ENCODE measurements at places on chromosomes 6 and 20.

DNA sequence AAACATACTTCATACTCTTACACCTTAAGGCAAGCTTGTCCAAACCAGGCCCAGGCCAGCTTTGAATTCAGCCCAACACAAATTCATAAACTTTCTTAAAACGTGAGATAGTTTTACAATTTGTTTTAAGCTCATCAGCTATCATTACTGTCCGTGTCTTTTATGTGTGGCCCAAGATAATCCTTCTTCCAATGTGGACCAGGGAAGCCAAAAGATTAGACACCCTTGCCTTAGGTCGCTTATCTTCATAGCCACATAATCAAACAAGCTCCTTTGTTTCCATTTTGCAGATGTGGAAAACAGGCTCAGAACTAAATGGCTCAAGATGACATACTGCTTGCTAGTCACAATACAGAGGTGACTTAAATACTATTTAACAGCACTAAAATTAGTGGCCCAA lies 6.0 kb downstream of the SALL4 start:
- no peaks in the 10 kb centered on the region for H3K36me3 ChIP-seq
- peaks cover 33% of the 10 kb centered on the region for H3K27me3 ChIP-seq
- DNase-seq = no peak
- no peak overlapping the region for H3K27ac ChIP-seq
- H3K4me3 ChIP-seq = no peak overlapping the region

- DNase-seq = peak; percentile 33
- H3K27me3 ChIP-seq = peaks cover 5% of the 10 kb centered on the region
- no peaks in the 10 kb centered on the region for H3K4me1 ChIP-seq
- no peak overlapping the region for H3K27ac ChIP-seq
- H3K4me3 ChIP-seq = no peak overlapping the region
Observed at GRCh38 chr20:45229264-45230056, 8.3 kb downstream of the SEMG2 start.

- no peak overlapping the region for H3K27ac ChIP-seq
- H3K4me1 ChIP-seq = peaks cover 11% of the 10 kb centered on the region
- H3K36me3 ChIP-seq = peaks cover 3% of the 10 kb centered on the region
Observed at GRCh38 chr6:513058-513457, 121.5 kb downstream of the IRF4 start.

GRCh38 chr6:41352396-41352795 lies 17.0 kb downstream of the NCR2 start:
- H3K27ac ChIP-seq = no peak overlapping the region
- no peak for DNase-seq
- no peak overlapping the region for H3K4me3 ChIP-seq
- no peaks in the 10 kb centered on the region for H3K27me3 ChIP-seq
- no peaks in the 10 kb centered on the region for H3K4me1 ChIP-seq

DNA sequence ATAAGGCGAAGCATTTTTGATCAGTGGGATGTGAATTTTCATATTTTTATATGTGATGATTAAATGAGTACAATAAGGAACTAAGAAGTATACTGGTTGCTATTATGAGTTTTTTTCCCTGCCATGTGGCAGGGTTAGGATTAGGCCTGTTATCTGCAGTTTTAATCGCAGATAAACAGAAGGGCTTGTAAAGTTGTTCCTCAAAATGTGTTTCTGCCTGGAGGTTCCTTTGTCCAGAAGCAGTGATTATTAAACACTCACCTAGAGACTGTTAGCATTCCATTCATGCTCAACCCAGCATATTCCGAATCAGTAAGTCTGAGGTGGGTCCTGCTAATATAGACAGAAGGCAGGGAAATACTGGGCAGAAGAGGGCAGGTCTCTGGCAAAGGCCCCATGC lies 316.0 kb downstream of the CLIC5 start:
- H3K27ac ChIP-seq = no peak overlapping the region
- no peak for DNase-seq
- H3K4me3 ChIP-seq = no peak overlapping the region
- H3K27me3 ChIP-seq = no peaks in the 10 kb centered on the region
- no peaks in the 10 kb centered on the region for H3K4me1 ChIP-seq
- no peaks in the 10 kb centered on the region for H3K36me3 ChIP-seq

GRCh38 chr6:167211881-167212712 lies 54.3 kb upstream of the GPR31 start:
- H3K36me3 ChIP-seq = no peaks in the 10 kb centered on the region
- H3K4me1 ChIP-seq = no peaks in the 10 kb centered on the region
- no peaks in the 10 kb centered on the region for H3K27me3 ChIP-seq
- H3K4me3 ChIP-seq = no peak overlapping the region
- no peak overlapping the region for H3K27ac ChIP-seq

GRCh38 chr6:138182939-138183789 lies 21.4 kb downstream of the ARFGEF3 start:
- peaks cover 15% of the 10 kb centered on the region for H3K27me3 ChIP-seq
- no peak overlapping the region for H3K27ac ChIP-seq
- H3K4me1 ChIP-seq = no peaks in the 10 kb centered on the region
- no peak overlapping the region for H3K4me3 ChIP-seq

GRCh38 chr6:37594895-37595294 lies 95.2 kb upstream of the CCDC167 start:
- H3K4me1 ChIP-seq = no peaks in the 10 kb centered on the region
- H3K27me3 ChIP-seq = no peaks in the 10 kb centered on the region
- no peak overlapping the region for H3K4me3 ChIP-seq
- H3K36me3 ChIP-seq = no peaks in the 10 kb centered on the region

GRCh38 chr20:31833130-31833930 lies 12.1 kb downstream of the FOXS1 start:
- no peaks in the 10 kb centered on the region for H3K27me3 ChIP-seq
- H3K27ac ChIP-seq = no peak overlapping the region
- H3K4me3 ChIP-seq = no peak overlapping the region
- peak; percentile 67 for DNase-seq
- H3K36me3 ChIP-seq = no peaks in the 10 kb centered on the region

- H3K4me3 ChIP-seq = no peak overlapping the region
- H3K4me1 ChIP-seq = no peaks in the 10 kb centered on the region
- H3K27me3 ChIP-seq = peaks cover 4% of the 10 kb centered on the region
- no peak overlapping the region for H3K27ac ChIP-seq
Observed at GRCh38 chr6:138540468-138540867, 41.2 kb upstream of the NHSL1 start.

- no peak for DNase-seq
- no peak overlapping the region for H3K27ac ChIP-seq
- H3K4me1 ChIP-seq = peaks cover 6% of the 10 kb centered on the region
- H3K4me3 ChIP-seq = no peak overlapping the region
- H3K27me3 ChIP-seq = no peaks in the 10 kb centered on the region
Observed at GRCh38 chr6:134373282-134373922, 55.5 kb upstream of the SGK1 start.

DNA sequence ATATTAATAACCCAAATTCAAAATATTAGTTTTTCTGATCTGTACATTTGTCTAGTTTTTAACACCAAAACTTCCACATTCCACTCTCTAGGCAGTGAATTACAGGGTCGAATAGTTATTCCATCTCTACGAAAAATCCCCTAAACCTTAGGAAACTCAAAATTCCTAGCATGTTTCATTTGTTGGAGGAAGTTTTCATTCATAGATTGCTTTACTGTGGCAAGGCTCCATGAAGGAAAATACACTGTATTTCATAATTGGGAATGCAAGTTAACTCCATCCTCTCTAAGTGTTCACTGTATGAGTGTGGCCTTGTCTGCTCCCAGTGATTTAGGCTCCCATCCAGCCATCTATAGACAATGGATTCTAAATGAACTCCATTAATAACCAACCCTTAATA lies 296.1 kb downstream of the TENT5A start:
- DNase-seq = no peak
- no peaks in the 10 kb centered on the region for H3K27me3 ChIP-seq
- H3K27ac ChIP-seq = no peak overlapping the region
- H3K4me1 ChIP-seq = no peaks in the 10 kb centered on the region

DNA sequence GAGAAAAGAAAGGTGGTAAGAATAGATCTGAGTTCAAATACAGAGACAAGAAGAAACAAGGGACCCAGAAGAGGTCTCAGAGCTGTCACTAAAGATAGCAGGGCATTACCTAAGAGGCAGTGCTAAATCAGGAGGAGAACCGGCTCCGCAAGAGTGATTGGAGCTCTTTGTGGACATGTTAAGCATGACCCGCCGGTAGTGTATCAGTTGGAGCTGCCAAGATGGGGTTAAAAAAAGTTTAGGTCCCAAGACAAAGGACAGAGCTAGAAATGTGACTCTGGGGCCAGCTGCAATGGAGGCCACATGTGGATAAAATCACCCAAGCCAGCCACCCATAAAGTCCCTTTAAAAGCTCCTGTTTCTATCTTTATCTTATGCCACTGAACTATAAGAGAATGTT lies 93.4 kb downstream of the MBOAT1 start:
- peaks cover 35% of the 10 kb centered on the region for H3K36me3 ChIP-seq
- H3K4me3 ChIP-seq = no peak overlapping the region
- H3K4me1 ChIP-seq = no peaks in the 10 kb centered on the region
- no peaks in the 10 kb centered on the region for H3K27me3 ChIP-seq

DNA sequence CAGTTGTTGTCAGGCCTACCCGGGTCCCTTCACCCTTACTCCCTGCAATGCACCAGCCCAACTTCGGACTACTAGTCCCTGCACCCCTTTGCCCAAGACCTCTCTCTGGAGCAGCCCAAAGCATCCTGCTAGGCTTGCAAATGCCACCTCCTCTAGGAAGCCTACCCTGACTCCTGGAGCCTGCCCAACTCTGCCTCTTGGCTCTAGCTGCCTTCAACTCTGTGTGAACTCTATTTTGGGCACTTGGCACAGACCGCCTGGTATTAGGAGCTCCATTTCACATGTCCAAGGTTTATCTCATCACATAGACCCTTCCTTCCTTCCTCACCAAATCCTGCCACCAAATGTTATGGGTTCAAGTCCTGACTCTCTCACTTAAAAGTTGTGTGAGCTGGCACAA lies 80.6 kb downstream of the MDGA1 start:
- DNase-seq = no peak
- no peaks in the 10 kb centered on the region for H3K27me3 ChIP-seq
- H3K4me1 ChIP-seq = peaks cover 33% of the 10 kb centered on the region
- H3K27ac ChIP-seq = no peak overlapping the region

- no peak for DNase-seq
- no peak overlapping the region for H3K4me3 ChIP-seq
- no peak overlapping the region for H3K27ac ChIP-seq
- no peaks in the 10 kb centered on the region for H3K4me1 ChIP-seq
- no peaks in the 10 kb centered on the region for H3K36me3 ChIP-seq
- peaks cover 8% of the 10 kb centered on the region for H3K27me3 ChIP-seq
Observed at GRCh38 chr20:57342829-57343228, 8.2 kb upstream of the RAE1 start.

- H3K27ac ChIP-seq = no peak overlapping the region
- no peaks in the 10 kb centered on the region for H3K27me3 ChIP-seq
- H3K4me3 ChIP-seq = no peak overlapping the region
- H3K4me1 ChIP-seq = no peaks in the 10 kb centered on the region
- no peaks in the 10 kb centered on the region for H3K36me3 ChIP-seq
Observed at GRCh38 chr6:44733868-44734267, 346.4 kb downstream of the CDC5L start.

DNA sequence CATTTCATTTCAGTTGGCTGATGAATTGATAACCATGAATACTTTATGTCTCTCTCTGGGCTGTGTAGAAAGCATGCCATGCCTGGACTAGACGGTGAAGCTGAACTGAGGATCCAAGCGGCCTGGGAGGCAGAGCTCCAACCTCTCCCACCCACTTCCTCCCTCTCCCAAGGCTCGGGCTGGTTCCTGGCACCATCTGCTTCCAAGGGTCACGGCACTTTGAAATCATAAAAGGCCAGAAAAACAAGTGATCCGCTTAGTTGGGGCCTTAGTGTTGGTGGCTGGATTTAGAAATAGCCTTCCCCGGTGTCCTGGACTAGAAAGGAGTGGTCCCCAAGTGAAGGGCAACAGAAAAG lies 202.4 kb upstream of the PMEPA1 start:
- no peak overlapping the region for H3K27ac ChIP-seq
- H3K4me1 ChIP-seq = no peaks in the 10 kb centered on the region
- H3K4me3 ChIP-seq = no peak overlapping the region
- H3K36me3 ChIP-seq = no peaks in the 10 kb centered on the region
- H3K27me3 ChIP-seq = peaks cover 6% of the 10 kb centered on the region

DNA sequence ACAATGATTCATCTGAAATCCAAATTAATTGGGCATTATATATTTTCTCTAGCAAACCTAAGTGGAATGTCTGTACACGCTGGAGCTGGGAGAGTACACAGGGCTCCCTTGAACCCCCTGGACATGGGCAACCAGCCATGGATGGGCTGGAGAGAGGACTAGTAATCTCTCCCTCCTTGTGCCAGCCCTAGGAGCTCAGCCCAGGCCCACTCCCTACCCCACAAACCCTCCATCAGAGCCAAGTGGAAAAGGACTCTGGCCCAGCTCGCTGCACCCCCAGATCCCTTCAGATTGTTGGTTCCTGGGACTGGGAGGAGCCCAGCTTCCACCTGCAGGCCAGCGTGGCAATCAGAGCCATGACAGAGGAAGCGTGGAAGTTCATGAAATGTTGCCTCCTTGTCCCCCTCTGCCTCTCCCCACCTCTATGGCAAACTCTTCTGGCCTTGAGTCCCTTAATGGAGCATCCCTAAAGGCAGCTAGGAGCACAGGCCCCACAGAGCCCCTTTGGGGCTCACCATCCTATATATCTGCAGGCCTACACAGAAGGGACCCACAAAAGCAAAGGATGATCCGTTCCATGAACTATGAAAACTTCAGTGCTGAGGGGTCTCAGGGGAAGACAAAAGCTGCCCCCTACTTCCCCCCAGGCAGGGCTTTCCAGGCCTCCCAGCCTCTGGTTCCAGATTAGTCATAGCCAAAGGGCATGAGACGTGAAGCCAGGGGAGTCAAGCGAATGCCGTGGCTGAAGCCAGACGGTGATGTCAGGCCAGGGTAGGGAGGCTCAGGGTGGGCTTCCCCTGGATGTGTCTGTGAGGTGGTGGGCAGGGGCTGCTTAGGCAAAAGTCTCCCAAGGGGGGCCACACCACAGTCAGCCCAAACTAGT lies 126.4 kb upstream of the MAFB start:
- no peak overlapping the region for H3K4me3 ChIP-seq
- no peaks in the 10 kb centered on the region for H3K27me3 ChIP-seq
- H3K36me3 ChIP-seq = no peaks in the 10 kb centered on the region
- H3K27ac ChIP-seq = no peak overlapping the region
- no peak for DNase-seq

DNA sequence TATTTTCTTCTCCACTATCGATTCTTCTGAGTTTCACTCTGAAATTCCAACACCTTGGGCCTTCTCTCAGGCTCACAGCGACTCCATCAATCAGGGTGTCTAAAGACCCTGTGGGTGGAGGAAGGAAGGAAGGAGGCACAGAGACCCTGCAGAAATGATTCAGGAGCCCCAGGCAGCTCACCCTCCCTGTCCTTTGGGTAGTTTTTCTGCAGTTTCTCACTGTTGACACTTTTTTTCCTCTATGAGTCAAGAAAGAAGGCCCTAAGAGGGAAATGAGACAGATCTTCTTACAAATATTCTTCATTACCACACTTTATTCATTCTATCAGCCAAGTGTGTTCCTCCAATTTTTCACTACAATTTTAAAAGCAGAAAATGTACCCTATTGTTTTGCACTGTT lies 34.2 kb upstream of the TBXT start:
- H3K4me3 ChIP-seq = no peak overlapping the region
- H3K27me3 ChIP-seq = peaks cover 3% of the 10 kb centered on the region
- no peaks in the 10 kb centered on the region for H3K36me3 ChIP-seq
- no peak for DNase-seq
- no peak overlapping the region for H3K27ac ChIP-seq

- no peaks in the 10 kb centered on the region for H3K4me1 ChIP-seq
- H3K4me3 ChIP-seq = no peak overlapping the region
- no peak for DNase-seq
- H3K27ac ChIP-seq = no peak overlapping the region
- no peaks in the 10 kb centered on the region for H3K36me3 ChIP-seq
Observed at GRCh38 chr6:22906091-22906549, 336.8 kb downstream of the HDGFL1 start.

- H3K27me3 ChIP-seq = no peaks in the 10 kb centered on the region
- no peaks in the 10 kb centered on the region for H3K4me1 ChIP-seq
- DNase-seq = no peak
- H3K27ac ChIP-seq = no peak overlapping the region
- H3K4me3 ChIP-seq = no peak overlapping the region
- no peaks in the 10 kb centered on the region for H3K36me3 ChIP-seq
Observed at GRCh38 chr20:32343439-32343838, 14.7 kb upstream of the ASXL1 start.
